ENCODE measurements at places on chromosomes 16 and 17.

DNA sequence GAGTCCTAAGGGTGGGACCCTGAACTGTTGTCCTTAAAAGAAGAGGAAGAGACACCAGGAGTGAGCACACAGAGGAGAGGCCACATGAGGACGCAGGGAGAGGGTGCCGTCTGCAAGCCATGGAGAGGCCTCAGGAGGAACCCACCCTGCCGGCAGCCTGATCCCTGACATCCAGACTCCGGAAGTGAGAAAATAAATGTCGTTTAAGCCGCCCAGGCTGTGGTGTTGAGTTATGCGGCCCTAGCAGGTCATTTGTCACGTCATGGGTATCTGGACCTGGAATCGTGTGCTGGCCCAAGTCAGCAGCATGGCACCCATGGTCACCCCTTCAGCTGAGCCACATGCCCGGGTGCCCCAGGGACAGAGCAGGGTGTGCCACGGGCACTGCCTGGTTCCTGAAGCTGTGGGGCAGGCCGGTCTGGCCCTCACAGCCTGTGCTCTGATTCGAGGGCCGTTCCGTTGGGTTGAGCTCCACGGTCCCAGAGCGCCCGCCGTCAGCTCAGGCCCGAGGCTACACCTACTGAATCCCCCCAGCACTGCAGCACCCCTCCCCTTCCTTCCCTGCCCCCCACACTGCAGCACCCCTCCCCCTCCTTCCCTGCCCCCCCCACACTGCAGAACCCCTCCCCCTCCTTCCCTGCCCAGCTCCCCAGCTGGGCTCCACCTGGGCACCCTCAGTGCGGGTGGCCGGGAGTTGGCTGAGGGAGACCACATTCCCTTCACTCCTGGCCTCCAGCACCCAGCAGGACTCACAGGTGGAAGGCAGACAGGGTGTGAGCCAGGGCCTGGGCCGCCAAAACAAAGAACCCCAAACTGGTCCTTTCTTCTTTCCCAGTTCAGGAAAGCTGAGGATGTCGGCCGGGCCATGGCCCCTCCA, 2.7 kb upstream of the CCDC57 start:
- no peak for DNase-seq

DNA sequence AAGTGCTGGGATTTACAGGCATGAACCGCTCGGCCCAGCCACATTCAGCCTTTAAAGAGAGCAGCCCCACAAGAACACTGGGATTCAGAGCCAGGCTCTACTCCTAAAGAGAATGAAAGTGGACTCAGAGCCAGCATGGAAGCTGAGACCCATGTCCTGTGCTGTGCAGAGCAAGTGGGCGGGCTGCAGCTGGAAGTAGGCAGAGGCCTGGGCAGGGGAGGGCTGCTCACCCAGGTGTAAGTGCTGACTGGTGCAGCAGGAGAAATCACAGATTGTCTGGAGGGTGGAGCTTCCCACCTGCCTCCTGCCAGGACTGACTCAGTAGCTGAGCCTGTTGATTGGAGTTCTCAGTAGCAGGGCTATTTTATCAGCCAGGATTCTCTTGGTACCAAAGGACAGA, 178.7 kb downstream of the KATNIP start:
- no peak for DNase-seq

DNA sequence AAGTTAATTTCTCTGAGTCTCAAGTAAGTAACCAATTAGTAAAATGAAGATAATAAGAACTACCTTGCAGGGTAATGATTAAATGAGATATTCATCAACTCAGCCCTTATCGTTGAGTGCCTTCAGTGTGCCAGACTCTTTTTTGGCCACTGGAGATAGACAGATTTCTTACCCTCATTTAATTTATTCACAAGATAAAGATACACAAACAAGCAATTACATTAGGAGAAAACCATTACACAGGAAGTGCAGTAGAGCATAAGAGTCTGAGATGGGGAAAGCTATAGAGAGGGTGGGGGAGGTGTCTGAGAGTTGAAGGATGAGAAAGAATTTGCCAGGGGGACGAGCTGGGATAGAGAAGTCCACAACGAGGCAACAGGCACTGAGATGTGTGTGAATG, 72.5 kb upstream of the BCAR1 start:
- DNase-seq: peak; percentile 24

- no peak for DNase-seq
Measured at GRCh38 chr17:36118477-36119353, 15.1 kb downstream of the CCL4 start.

- no peak for DNase-seq
Measured at GRCh38 chr16:82063456-82064082, 28.5 kb downstream of the HSD17B2 start.

DNA sequence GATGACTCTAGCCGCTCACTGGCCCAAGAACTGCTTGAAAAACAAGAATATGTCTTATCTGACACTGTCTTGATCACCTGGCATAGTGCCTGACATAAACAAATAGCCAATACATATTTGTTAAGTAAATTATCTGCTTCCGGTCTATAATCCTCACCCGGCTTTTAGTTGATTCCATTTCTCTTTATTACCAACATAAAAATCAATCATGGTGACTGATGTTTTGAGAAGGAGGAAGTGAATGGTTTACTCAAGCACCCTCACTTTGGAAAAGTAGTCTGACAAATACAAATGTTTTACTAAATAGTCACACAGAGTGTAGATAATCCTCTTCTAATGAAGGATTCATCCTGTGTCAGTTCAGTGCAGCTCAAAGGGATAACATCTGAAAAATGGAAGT, 47.0 kb downstream of the SKAP1 start:
- DNase-seq: no peak

GRCh38 chr17:49997773-49998703, 3.0 kb upstream of the DLX3 start:
- peak; percentile 80 for DNase-seq

DNA sequence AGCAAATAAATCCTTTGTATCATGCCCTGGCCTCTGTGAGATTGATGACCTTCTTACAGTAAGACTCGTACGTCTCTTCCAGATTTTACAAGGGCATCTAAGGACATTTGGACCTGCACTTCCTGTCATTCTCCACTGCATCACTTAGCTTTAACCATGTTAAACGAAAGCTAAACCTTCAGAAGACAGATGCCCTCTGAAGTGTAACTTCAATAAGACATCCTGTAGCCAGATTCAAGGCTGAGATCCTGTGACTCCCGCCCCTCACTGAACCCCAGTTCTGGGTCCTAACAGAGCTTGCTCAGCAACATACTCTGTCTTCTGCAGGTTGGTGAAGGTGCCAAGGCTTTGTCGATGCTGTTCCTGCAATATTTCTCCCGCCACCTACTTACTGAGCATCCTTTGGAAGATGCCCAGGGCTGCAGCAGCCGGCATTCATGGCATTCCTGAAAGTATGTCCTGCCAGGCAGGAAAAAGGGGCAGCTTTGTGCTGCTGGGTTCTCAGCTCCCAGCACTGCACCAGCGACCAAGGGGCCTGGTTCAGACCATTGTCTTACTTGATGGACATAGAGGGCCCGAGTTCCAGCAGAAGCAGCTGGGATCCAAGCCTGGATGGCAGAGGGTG, 131.1 kb downstream of the AXIN2 start:
- DNase-seq: no peak

DNA sequence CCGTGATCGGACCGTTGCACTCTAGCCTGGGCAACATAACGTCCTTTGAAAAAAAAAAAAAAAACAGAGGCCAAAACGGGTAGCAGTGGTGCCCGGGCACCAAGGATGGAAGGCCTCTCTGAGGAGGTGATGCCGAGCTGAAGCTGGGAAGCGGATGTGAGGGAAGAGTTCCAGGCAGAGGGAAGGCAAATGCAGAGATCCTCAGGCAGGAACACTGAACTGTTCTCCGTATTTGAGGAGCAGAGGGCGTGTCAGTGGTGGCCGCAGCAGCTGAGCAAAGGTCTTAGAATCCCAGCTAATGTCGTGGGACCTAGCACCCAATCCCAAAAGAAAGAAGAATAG, 656 bp upstream of the KCTD13 start:
- DNase-seq: no peak

DNA sequence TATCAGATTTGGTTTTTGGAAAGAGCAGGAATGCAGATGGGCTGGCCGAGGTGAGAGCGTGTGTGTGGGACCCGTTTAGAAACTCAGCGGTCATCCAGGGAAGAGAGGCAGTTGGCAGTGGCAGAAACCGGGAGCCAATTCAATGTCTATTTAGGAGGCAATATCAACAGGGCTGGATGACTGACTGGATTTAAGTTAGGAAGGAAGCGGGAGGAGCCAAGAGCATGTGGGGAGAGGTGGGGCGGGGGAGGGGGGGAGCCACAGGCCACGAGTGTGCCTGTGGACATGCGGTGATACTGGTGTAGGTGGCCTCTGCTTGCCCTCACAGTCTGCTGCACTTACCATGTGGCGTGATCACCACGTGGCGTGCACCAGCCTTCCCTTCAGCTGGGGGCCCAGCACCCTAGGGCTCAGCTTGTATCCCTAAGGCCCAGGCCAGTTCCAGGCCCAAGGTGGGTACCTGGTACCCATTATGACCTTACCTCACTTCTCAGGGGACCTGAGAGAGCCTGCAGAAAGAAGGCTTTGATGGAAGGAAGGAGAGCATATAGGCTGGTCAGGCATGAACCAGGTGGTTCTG, 10.8 kb upstream of the TPPP3 start:
- no peak for DNase-seq
